ENCODE measurements at places on chromosomes 13 and 19. TPM values are rescaled to one million over a fixed set of nuclear protein-coding genes. Genes with fewer than 3 reads are reported as not detected.

DNA sequence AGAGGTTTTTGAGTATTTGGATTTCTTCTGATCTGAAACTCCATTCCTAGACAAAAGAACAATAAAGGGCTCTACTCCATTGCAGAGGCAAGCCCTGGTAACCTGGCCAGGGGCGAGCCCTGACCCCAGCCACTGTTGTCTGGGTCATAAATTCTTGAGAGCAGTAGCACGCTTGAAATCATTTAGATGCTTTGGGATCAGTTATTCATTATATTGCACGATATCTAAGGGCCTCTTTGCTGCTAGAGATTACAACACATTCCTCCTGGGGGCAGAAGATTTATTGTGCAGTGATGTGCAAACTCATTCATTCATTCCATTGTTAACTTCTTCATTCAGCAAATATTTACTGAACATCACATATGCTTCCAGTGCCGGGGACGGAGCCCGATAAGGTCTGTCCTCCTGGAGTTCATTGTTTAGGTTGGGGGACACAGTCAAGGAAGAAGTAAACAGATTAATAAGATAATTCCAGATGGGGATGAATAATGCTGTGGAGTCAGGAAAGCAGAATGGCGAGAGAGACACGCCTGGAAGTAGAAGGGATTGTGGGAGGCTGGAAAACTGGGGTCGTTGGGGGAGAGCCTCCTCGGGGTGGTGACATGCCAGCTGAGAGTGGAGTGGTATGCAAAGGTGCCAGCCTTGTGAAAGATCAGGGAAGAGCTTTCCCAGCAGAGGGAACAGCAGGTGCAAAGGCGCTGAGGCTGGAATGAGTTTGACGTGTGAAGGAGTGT lies 34.9 kb downstream of the SIPA1L3 start:
- no peaks in the 10 kb centered on the region for H3K27me3 ChIP-seq
- peaks cover 2% of the 10 kb centered on the region for H3K36me3 ChIP-seq
- no peak for DNase-seq
- H3K4me1 ChIP-seq, result no peaks in the 10 kb centered on the region
- H3K4me3 ChIP-seq, result no peak overlapping the region

GRCh38 chr19:45638930-45639729 lies at the start of gene EML2:
Gene EML2, minus strand, starts transcription at chr19:45639397. Its CDS starts 21 bp downstream, at chr19:45639376.
- H3K27ac ChIP-seq, result peak within 1 kb of the TSS; percentile 2
- peaks cover 31% of the 10 kb centered on the region for H3K4me1 ChIP-seq
- no peaks in the 10 kb centered on the region for H3K36me3 ChIP-seq
- peak within 1 kb of the TSS; percentile 84 for H3K4me3 ChIP-seq
- no peaks in the 10 kb centered on the region for H3K27me3 ChIP-seq

- no peak overlapping the region for H3K27ac ChIP-seq
- H3K4me1 ChIP-seq, result no peaks in the 10 kb centered on the region
- no peaks in the 10 kb centered on the region for H3K36me3 ChIP-seq
- no peaks in the 10 kb centered on the region for H3K27me3 ChIP-seq
- no peak for DNase-seq
Measured at GRCh38 chr19:39805104-39805503, 26.4 kb downstream of the LEUTX start.

GRCh38 chr19:30529876-30530275 lies 157.7 kb downstream of the ZNF536 start:
- no peaks in the 10 kb centered on the region for H3K4me1 ChIP-seq
- no peak overlapping the region for H3K27ac ChIP-seq
- no peaks in the 10 kb centered on the region for H3K27me3 ChIP-seq
- H3K4me3 ChIP-seq, result no peak overlapping the region
- no peaks in the 10 kb centered on the region for H3K36me3 ChIP-seq
- no peak for DNase-seq

DNA sequence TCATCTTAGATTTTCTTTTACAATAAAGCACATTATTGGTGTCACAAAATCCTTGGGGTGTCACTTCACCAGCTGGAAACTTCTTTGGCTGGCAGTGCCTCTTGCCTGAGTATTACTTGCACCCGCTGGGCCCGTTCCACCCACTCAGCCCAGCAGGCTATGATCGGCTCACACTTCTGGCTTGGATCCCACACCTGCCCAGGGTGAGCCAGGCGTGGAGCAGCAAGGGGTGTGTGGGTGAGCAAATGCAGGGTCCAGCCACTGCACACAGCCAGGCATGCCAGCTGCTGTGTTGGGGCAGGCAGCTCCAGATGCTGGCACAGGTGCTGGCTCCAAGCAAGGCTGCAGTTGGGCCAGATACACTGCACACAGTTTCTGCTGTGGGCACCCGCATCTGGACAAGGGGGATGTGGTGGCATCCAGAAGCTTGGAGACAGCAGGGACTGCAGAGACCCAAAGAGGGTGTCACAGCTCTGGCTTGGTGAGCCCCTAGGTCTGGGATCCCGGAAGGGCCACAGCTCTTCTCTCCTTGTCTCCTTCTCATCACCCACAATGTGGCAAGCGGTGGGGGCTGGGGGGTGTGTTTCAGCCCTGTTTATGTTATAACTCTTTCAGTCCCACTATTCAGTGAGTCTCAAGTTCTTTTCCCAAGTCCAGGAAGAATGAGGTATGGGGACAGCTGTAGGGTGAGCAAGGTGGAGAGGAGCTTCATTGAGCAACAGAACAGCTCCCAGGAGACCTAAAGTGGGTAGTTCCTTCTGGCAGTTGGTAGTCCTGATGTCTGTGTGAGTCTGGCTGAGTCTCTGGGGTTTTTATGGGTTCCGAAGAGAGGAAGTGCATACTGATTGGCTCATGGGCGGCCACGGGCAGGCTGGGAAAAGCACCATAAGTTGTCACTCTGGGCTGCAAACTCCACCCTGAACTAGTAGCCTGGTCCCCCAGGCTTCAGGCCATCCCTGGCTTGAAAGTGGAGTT lies 25.3 kb upstream of the TBC1D4 start:
- no peak for DNase-seq
- no peak overlapping the region for H3K27ac ChIP-seq
- H3K4me3 ChIP-seq, result no peak overlapping the region
- H3K4me1 ChIP-seq, result no peaks in the 10 kb centered on the region

Gene PVR
- total RNA-seq, result 83.5 TPM

- no peaks in the 10 kb centered on the region for H3K4me1 ChIP-seq
- H3K27ac ChIP-seq, result no peak overlapping the region
- no peak overlapping the region for H3K4me3 ChIP-seq
- no peak for DNase-seq
- H3K27me3 ChIP-seq, result no peaks in the 10 kb centered on the region
Measured at GRCh38 chr13:34627509-34628208, 314.4 kb upstream of the NBEA start.

- H3K27ac ChIP-seq, result no peak overlapping the region
- no peak overlapping the region for H3K4me3 ChIP-seq
- H3K27me3 ChIP-seq, result no peaks in the 10 kb centered on the region
- DNase-seq, result no peak
- H3K36me3 ChIP-seq, result peaks cover 2% of the 10 kb centered on the region
Measured at GRCh38 chr19:19997656-19998268, 41.5 kb downstream of the ZNF682 start.

DNA sequence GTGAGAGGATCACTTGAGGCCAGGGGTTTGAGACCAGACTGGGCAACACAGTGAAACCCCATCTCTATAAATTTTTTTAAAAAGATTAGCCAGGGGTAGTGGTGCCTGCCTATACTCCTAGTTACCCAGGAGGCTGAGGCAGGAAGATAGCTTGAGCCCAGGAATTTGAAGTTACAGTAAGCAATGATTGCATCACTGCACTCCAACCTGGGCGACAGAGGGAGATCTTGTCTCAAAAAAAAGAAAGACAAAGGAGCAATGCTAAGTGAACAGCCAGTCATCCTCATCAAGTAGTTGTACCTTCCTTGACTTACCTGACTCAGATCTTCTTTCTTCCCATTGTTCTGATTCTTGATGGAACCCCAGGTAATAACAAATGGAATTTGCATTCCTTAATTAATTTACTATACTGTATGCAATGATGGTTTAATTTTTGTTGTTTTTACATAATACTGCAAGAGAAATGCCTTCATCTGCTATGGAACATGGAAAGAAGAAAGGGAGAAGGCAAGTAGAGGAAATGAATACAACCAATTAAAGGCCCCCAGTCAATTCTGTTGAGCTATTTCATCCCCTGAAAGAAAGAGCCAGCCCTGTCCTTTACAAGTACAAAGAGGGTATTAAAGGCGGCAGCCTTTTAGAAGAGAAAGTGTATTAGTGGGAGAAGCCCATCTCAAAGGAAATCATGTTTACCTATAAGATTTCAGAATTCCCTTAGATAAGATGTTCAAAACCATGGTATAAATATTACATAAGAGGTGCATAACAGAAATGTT lies 316.7 kb downstream of the DIAPH3 start:
- DNase-seq, result no peak
- H3K27me3 ChIP-seq, result no peaks in the 10 kb centered on the region
- H3K4me1 ChIP-seq, result peaks cover 12% of the 10 kb centered on the region
- H3K27ac ChIP-seq, result no peak overlapping the region

- no peak overlapping the region for H3K4me3 ChIP-seq
- peak; percentile 39 for DNase-seq
Measured at GRCh38 chr13:44583137-44583536, 7.0 kb upstream of the TSC22D1 start.

DNA sequence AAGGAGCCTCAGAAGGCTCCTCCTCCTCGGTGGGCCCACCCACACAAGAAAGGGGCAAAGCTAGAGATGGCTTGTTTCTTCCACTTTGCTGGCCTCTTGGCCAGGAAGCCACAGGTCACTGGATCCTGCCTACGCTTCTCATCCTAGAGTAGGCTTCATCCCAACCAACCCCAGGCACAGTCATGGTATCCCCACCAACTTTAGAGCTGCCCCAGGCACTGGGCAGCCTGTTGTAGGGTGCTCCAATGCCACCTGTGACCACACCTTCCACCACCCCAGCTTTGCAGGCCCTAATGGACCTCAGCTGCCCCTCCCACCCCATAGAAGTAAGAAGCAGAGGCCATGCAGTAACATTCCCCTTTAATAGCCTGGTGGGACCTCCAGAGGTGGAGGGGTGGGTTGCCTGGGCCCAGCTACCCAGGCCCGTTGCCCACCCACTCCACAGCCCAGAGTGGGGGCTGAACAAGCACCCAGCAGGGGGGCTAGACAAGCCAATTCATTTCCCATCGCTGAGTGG lies 522 bp upstream of the CHMP2A start:
- no peaks in the 10 kb centered on the region for H3K27me3 ChIP-seq
- peak overlapping the region; percentile 66 for H3K4me3 ChIP-seq
- H3K4me1 ChIP-seq, result peaks cover 32% of the 10 kb centered on the region
- H3K36me3 ChIP-seq, result peaks cover 28% of the 10 kb centered on the region

- no peak for DNase-seq
- no peaks in the 10 kb centered on the region for H3K27me3 ChIP-seq
- H3K27ac ChIP-seq, result no peak overlapping the region
- peaks cover under 1% of the 10 kb centered on the region for H3K36me3 ChIP-seq
- H3K4me1 ChIP-seq, result peaks cover 9% of the 10 kb centered on the region
Measured at GRCh38 chr13:98834254-98834960, 81.9 kb upstream of the SLC15A1 start.

GRCh38 chr13:104256701-104257100 lies 1190.5 kb upstream of the SLC10A2 start:
- H3K4me3 ChIP-seq, result no peak overlapping the region
- H3K36me3 ChIP-seq, result no peaks in the 10 kb centered on the region
- H3K27me3 ChIP-seq, result no peaks in the 10 kb centered on the region
- no peak overlapping the region for H3K27ac ChIP-seq
- H3K4me1 ChIP-seq, result no peaks in the 10 kb centered on the region

Gene ZNF66
- 7.5 TPM for total RNA-seq

DNA sequence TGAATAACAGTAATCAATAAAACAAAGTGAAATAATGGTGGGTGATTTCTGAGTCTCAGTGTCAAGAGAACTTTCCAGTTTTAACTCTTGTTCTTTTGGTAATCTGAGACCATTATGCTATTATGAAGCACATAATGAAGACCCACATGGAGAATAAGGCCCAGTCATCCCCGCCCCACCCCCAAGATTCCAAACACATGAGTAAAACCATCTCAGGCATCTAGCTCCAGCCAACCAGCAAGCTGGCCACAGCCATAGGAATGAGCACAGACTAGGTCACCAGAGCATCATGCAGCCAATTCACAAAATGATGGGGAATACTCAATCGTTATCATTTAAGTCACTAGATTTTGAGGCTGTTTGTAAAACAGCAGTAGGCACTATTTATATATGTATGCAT lies 1769.0 kb upstream of the PCDH20 start:
- H3K27me3 ChIP-seq, result no peaks in the 10 kb centered on the region
- H3K27ac ChIP-seq, result peak overlapping the region; percentile 64
- H3K36me3 ChIP-seq, result no peaks in the 10 kb centered on the region
- H3K4me1 ChIP-seq, result peaks cover 10% of the 10 kb centered on the region
- H3K4me3 ChIP-seq, result no peak overlapping the region

Gene TPGS1
- total RNA-seq, result 17.9 TPM

- H3K27me3 ChIP-seq, result no peaks in the 10 kb centered on the region
- no peak for DNase-seq
- no peak overlapping the region for H3K4me3 ChIP-seq
- H3K4me1 ChIP-seq, result no peaks in the 10 kb centered on the region
Measured at GRCh38 chr19:34539396-34539795, 57.8 kb downstream of the WTIP start.

Gene CPB2
- not detected for total RNA-seq

Gene ZNF763
- not detected for total RNA-seq

DNA sequence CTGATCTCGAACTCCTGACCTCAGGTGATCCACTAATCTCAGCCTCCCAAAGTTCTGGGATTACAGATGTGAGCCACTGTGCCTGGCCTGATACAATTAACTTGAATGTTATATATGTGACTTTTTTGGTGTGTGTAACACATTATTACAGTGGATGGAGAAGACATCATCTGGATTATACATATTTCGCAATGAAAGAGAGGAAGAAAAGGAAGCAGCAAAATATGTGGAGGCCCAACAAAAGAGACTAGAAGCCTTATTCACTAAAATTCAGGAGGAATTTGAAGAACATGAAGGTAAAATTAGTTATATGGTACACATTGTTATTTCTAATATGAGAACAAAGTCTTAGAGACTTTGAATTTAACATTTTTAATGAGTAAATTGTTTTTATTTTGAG lies 55.5 kb downstream of the BRCA2 start:
- H3K4me1 ChIP-seq, result no peaks in the 10 kb centered on the region
- no peak overlapping the region for H3K27ac ChIP-seq
- no peaks in the 10 kb centered on the region for H3K27me3 ChIP-seq
- no peak overlapping the region for H3K4me3 ChIP-seq
- DNase-seq, result no peak
